Suppressor macrophage (primary cell): ENCODE measurements at places on chromosomes 13 and 19.

DNA sequence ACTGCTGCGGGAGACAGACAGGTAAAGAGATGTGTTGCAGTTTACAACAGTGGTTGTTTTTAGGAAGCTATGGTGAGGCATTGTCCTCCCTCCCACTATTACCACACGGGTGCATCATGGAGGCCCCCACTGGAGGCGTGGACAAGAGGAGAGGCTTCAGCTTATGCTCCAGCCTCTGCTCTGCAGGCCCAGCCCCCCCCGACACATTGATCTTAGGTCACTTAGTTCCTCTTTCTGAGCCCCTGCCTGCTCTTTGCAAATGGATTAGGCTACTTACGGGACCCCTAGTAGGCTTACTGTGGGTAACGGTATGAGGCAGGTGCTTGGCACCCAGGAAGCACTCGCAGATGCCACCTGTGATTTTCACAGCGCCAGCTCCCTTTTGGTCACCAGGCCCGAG, 123.9 kb downstream of the SLC7A1 start:
- peak; percentile 58 for DNase-seq

DNA sequence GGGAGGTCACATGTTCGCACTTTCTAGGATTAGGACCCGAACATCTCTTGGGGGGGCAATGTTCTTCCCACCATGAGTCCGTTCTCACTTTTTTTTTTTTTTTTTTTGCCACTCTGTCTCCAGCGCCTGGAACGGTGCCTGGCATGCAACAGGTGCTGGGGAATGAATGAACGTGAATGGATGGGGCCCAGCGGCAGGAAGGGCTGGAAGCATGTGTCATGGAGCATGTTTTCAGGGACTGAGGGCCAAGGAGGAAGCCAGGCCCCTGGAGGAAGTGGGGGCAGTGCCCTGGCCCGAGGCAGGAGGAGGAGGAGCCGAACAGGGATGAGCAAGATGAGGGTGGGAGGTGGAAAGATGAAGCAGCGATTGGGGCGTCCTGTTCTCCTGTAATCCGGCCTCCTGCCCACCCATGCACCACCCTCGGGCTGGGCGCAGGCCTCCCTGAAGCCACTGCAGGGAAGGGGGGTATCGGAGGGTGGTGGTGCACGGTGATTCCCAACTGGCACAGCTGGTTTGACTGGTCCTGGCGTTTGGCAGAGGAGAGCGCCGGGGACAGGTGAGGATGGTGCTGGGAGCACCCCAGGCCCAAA, 8.8 kb upstream of the SULT2B1 start:
- DNase-seq = peak; percentile 64

DNA sequence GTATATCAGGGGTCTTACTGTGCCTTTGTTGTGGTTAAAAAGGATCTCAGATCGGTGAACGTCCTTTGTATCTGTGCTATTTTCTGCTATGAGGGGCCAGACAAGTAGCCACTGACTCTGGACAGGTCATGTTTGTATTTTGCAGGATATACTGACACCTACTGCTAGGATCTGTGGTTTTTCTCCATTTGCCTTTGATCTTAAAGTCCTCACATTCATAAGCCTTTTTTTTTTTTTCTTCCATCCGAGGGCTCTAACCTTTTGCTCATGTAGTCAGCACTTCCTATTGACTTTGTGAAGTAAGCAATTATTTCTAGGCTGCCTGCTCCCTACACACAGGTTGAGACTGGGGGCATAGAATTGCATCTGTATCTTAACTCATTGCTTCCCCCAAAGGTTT, 106.2 kb downstream of the SLITRK5 start:
- DNase-seq = no peak

GRCh38 chr19:35213663-35214632, 14.6 kb downstream of the FAM187B start:
- peak; percentile 95 for DNase-seq

DNA sequence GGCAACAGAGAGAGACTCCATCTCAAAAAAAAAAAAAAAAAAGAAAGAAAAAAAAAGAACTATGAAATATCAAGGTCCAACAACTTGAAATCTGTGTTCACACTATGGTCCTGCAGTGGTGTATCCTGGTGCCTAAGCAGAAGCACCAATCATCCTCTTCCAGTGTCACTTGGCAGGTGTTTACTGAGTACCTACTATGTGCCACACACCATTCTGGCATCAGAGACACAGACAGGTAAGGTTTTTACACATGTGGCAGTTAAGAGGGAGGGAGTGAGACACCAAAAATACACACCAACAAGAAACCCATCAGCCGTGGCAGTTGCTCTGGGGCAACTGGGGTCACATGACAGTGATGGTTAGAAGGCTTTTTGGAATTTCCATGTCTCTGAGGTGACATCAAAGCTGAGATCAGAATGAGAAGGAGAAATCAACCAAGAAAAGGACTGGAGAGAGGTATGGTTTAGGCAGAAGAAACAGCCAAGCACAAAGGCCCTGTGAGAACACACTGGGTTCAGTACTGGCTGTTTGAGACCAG, 17.6 kb downstream of the PBX4 start:
- no peak for DNase-seq

GRCh38 chr19:34171539-34171876, 796 bp upstream of the LSM14A start:
- DNase-seq = peak; percentile 48

DNA sequence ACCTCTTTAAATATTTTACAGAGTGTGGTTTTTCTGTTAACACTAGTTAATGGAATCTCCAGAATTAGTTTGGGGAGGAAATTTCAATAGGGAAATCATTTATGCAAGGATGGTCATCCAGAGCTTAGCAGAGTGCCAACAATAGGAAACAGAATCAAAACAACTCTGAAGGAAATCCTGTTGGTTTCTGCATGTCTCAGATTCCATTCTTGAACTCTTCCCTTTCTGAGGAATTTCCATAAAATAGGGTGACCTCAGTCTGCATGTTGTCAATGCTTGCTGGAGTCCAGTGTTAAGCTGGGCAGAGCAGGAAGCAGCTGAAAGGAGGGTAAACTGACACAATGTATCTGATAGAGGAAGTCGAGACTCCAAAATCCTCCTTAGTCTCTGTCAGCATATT, 16.9 kb downstream of the CBY2 start:
- DNase-seq = no peak

- DNase-seq = no peak
Observed at GRCh38 chr13:113950451-113951245, 23.2 kb downstream of the C13orf46 start.

DNA sequence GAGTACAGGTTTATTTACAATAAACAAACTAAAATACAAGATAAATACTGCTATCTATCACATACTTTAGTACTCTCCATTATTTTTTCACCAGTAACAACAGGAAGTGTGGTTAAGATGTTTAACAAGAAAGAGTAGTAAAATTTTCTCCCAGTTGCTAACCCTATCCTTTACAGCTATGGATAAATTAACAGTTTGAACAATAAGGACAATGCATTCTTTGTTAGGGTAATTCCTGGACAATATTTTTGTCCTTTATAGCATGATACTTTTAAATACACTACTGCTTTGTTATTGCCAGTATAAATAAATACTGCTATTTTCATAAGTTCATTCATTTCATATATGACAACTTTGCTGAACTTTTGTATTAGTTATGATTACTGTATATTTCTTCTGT, 630.2 kb upstream of the ATXN8OS start:
- no peak for DNase-seq

- DNase-seq = no peak
Observed at GRCh38 chr19:45935267-45935666, 20.7 kb upstream of the NANOS2 start.
